ENCODE measurements at places on chromosomes 3 and 15.

DNA sequence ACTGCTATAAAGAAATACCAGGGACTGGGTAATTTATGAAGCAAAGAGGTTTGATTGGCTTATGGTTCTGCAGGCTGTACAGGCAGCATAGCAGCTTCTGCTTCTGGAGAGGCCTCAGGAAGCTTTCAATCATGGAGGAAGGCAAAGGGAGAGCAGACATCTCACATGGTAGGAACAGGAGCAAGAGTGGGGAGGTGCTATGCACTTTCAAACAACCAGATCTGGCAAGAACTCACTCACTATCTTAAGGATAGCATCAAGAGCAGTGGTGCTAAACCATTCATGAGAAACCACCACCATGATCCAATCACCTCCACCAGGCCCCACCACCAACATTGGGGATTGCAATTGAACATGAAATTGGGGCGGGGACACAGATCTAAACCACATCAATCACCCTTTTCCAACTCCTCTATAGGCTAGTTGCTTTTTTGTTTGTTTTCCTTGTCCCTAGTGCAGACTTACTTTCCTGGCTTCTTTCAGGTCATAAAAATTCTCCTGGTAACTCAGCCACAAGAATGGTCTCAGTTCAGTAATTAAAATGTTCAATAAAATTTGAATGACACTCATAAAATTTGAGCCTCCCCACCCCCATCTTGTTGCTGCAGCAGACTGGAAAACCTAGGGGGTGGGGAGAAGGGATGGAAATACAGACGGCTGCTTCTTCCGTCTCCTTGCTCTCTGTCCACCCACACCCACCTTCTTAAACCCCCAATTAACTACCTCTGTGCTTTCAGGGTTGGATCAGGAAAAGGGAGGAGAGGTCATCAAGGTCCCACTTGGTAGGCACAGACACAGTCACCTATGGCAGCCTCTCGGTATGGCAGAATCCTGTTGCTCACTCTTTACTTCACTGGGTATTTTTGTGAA, 16.3 kb upstream of the TIPARP start:
- no peak for DNase-seq

DNA sequence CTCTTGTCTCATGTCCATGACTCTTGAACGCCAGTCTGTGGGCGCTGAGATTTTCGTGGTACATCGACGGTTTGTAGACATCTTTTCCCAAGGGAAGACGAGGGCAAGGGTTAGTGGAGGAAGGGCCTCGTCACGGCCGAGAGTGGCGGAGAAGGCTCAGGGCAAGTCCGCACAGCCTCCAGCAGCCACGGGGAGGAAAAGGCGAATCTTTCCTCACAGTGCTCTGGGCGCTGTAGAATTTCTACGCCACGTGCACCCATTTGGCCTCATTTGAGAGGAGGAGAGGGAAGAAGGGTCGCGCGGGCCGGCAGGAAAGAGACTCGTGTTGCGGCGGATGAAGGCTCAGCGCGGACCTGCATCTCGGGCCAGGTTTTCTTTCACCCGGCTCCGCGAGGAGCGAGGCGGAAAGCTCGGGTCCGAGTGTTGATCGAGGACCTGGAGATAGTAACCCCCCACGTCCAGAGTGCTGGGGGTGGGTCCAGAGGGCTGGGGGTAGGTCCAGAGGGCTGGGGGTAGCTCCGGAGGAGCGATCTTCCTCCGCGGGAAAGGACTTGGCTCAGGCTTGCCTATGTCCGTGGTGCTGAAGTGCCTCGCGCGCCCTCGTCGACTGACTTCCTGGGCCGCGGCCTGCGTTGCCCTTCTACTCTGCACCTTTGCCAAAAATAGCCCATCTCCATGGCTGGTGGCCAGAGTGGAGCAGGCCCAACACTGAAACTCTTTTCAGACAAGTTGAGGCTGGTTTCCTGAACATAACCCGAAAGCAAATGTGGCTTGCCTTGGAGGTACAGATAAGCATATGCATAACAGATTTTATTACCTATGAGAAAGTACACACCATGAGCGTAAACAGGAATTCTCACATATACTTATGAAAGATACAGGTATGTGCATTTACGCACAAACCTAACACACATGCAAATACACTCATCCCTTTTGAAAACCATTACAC, 1.1 kb downstream of the SLC35G2 start:
- no peak for DNase-seq

DNA sequence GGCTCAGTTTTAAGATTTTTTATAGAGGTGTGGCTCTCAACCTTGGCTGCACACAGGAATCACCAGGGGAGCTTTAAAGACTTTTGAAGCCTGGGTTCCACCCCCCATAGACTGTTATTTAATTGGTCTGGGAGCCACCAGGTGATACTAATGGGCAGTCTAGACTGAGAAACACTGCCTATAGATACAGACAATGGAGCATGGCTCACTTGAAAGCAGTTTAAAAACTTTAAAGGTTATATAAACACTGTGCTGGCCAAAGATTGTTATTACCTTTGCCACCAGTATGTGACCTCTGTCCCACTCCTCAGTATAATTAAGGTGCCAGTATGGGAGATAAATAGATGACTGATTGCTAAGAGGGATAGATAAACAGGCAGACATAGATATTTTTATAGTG, 3.8 kb downstream of the GOLIM4 start:
- DNase-seq, result no peak

- DNase-seq, result no peak
Measured at GRCh38 chr3:112505907-112506306, 6.6 kb upstream of the BTLA start.

GRCh38 chr15:26051761-26052675, 188.9 kb upstream of the ATP10A start:
- DNase-seq, result no peak

- DNase-seq, result no peak
Measured at GRCh38 chr3:196792771-196793170, 53.1 kb downstream of the PAK2 start.

DNA sequence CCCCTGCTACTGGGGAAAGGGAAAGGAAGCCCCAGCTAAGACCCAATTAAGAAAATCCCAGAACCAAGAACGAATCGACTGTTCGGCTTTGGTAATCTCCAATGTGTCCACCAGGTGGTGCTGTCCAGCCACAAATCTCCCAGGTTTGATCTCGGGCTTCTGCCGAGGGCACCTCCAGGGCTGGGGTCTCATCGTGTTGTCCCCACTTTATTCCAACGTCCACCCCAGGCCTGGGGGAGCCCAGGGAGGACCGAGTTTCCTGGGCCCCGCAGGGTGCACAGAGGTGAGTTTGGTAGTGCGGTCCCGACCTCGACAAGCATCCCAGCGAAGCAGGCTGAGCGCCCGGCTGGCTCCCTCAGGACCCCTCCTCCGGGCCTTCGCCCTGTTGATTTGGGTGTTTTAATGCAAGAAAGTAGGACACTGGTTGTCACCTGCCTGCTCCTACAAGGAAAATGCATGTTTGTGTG, 185.1 kb downstream of the GOLGA6L6 start:
- DNase-seq, result no peak

- no peak for DNase-seq
Measured at GRCh38 chr3:155871746-155872158, 1.3 kb downstream of the GMPS start.

GRCh38 chr15:81092559-81092902, 41.5 kb upstream of the CFAP161 start:
- no peak for DNase-seq

DNA sequence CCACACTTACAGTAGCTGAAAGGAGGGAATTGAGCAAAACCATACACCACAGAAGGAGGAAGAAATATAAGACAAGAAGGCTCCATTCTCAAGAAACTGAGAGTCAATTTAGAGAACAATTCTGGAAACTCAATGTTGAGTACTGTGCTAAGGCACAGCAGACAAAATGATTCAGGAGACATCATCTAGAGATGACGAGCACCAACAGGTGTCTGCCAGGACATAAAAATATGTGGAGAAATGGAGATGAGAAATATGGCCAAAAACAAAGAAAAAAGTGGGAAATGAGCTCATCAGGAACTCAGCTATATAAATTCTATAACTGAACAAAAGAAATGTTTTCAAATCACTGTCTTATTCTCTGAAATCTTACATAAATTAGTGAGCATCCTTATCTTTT, 343.7 kb downstream of the ERC2 start:
- DNase-seq, result no peak

DNA sequence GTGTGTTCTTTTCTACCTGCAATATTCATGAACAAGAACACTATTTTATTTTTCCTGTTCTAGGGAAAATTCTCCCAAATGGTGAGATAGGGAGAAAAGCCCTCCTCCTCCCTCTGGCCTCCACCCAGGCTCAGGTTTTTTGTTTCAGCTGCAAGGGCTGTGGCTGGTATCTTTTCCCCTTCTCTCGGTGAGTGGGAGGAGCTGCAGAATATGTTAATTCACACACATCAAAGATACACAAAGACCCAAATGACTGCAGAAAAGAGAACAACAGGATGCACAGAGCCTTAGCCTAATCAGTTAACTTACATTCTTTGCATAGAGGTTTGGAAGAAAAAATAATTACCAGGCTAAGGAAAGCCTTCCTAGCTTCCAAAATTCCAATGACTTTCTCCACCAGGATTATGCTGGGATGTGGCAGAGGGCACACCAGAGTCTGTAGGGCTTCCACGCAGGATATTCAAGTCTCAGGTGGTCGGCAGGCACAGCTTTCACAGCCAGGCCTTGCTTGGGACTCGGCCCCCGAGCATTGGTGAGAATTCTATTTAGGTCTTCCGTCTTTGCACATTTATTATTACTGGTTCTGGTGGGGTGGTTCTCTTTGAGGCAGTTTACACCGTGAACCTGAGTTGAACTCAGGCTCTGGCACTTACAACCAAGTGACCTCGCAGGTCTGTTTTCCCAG, 64.9 kb downstream of the ABHD5 start:
- no peak for DNase-seq

DNA sequence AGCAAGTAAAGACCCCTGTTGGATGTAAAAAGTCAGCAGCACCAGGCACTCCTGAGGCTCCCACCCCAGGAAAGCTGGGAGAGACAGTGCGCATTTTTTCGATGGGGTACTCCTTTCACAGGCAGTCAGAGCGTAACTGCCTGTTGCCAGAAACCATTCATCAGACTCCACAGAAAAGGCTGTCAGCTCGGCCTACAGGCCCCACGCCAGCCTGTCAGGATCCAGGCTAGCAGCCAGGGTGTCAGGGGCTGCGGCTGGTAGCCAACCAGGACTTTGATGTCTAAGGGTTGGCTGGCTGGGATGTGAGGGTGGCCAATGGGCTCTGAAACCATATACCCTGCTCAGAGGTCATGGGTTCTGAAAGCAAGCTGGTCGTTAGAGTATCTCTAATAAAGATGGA, 164.5 kb downstream of the WNT5A start:
- no peak for DNase-seq

DNA sequence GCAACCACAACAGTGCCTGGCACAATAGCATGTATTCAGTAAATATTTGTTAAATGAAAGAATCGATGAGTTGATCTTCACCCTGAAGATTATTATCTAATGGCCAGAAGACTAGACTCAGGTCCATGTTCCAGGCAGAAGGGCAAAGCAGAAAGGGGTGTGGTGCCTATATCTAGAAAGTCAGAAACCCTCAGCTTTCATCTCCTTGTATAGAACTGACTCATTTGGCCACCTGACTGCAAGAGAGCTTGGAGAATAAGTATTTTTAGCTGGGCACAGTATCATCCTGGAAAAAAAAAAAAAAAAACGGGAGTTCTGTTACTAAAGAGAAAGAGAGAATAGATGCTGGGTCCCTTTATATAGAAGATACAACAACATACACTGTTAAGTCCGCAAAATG, 69.7 kb upstream of the SPRED1 start:
- no peak for DNase-seq

DNA sequence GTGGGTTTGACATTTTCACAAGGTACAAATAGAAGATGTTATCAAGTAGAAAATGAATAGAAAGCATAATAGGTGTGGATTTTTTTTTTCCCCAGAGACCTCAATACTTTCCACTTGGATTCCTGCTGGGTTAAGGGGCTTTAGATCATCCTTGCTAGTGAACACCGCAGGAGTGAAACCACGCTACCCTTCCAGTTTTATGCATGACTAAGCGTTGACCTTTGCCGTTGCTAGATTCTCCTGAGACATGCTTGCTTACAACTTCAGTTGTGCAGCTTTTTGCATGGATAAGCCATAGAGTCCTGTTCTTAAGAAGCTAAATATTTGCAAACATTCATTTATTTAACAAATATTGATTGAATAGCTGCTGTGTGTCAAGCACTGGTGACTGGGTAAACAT, 299.7 kb upstream of the LMCD1 start:
- DNase-seq, result no peak

DNA sequence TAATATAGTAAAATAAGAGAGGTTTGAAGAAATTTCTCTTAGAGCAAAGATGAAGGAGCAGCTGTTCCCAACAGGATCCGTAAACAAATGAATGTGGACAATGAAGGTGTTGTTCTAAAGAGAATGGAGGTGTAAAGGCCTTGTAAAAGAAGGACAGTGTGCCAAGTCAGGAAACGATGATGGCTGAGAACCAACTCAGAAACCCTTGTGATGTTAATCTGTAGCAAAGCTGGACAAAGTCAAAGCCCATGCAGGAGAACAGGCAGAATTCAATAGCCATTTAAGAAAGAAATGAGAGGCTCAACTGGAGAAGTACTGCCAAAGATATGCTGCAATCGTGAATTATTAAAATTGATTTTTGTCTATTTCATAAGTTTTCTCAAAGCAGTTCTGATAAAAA, 192.2 kb downstream of the MBNL1 start:
- no peak for DNase-seq

DNA sequence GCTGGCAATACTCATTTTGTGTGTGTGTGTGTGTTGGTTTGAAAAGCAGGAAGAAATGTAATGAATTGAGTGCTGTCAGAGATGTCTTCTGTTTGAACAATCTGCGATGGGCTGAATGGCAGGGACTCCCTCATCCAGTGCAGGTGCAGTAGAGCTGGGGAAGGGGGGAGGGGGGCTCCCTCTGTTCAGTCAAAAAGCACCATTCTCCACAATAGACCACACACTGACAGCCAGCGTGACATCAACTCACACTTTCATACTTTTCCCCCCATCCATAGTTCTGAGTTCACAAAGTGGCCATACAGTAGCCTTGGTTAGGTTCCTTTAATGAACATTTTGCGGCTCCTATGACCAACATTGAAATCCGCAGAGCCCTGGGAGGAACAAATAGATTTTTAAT, 10.4 kb downstream of the SOX2 start:
- no peak for DNase-seq

DNA sequence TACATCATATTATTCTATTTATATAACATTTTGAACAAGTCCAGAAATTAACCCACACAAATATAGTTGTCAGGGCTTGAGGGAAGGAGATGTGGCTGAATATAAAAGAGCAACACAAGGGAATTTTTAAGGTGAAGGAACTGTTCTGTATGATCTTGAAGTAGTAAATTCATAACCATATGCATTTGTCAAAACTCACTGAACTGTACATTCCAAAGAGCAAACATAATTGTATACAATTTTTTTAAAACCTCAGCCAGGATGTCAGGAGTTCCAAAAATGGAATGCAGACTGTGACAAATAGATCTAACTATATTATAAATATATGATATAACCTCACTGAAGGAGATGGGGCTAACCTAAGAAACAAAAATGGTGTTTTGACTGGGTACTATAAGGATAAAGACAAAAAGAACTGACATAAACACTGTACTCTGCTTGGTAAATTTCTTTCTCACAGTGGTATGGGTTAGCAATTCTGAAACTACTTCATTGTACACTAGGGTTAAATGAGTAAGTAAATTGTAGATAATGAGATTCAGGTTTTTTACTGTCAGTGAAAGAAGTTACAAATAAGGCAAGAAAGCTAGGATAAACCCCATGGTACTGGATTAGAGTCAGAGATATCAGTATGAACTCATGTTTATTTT, 14.4 kb downstream of the GOLGB1 start:
- DNase-seq, result no peak
